ENCODE measurements at places on chromosomes 1 and 21. TPM values are rescaled to one million over a fixed set of nuclear protein-coding genes. Genes with fewer than 3 reads are reported as not detected.

The CNR2 gene
- total RNA-seq = not detected

- no peak for DNase-seq
These were observed 64.1 kb downstream of the TIAM1 start for GRCh38 chr21:31279986-31280385.

- no peak for DNase-seq
These were observed 18.7 kb downstream of the LRRC3 start for GRCh38 chr21:44473915-44474555.

GRCh38 chr1:54138994-54139393 is 13.8 kb downstream of the CDCP2 start:
- no peak for DNase-seq

- no peak for DNase-seq
These were observed 101.5 kb downstream of the PLA2G4A start for GRCh38 chr1:186930238-186930637.

DNA sequence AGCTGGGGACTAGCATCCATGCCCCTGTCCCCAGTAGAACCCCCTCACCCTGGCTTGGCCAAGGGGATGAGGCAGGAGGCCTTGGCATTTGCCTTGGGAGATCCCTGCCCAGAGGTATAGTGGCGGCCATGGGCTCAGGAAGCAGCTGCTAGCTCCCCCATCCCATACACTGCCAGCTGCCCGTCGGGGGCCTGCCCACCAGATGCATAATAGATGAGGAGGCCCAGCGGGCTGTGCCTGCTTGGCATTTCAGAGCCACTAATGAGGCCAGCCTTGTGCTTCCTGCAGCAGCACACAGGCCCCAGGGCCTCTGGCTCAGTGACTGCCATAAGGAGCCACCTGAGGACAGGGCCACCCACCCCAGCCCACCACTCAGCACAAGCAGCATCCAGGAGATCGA is 23.6 kb downstream of the RAP1GAP start:
- DNase-seq = no peak

DNA sequence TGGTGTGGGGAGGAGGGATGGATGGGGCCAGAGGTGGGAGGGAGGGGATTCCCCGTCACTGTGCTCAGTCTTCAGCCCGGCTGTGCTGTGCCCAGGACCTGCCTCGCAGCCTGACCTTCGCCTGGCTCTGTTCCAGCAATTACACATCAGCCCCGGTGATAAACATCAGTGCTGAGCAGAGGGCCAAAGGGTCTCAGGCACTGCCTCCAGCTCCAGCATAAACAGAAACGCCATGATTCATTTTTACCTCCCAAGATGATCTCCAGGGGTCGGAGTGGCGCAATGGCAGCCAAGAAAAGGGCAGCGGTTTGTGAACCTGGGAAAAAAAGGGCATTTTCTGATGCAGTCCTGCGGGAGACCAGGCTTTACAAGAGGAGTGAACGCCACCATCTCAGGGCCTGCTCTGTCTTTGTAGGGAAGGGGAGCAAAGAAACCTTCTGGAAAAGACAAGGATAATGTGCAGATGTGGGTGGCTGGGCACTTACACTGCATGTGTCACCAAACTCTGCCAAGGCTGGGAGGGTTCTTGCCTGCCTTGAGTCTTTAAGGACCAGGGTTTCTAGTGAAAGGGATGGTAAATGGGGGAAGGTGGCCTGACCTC is 28.1 kb downstream of the SHISA4 start:
- peak; percentile 80 for DNase-seq

GRCh38 chr1:111973150-111973790 is 16.2 kb downstream of the KCND3 start:
- DNase-seq = no peak

The PAQR6 gene
- 0.07 TPM for total RNA-seq

- no peak for DNase-seq
These were observed 9.8 kb downstream of the EDN2 start for GRCh38 chr1:41474490-41475271.

DNA sequence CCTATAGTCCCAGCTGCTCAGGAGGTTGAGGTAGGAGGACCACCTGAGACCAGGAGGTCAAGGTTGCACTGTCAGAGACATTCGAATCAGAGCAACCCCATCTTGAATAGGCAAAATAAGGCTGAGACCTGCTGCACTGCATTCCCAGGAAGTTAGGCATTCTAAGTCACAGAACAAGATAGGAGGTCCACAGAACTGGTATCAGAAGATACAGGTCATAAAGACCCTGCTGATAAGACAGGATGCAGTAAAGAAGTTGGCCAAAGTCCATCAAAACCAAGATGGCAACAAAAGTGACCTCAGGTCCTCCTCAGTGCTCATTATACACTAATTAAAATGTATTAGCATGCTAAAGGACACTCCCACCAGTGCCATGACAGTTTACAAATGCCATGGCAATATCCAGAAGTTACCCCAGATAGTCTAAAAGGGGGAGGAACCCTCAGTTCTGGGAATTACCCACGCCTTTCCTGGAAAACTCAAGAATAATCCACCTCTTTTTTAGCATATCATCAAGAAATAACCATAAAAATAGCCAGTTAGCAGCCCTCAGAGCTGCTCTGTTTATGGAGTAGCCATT is 65.2 kb upstream of the KLHDC7A start:
- DNase-seq = no peak

The GUCA2A gene
- not detected for total RNA-seq

DNA sequence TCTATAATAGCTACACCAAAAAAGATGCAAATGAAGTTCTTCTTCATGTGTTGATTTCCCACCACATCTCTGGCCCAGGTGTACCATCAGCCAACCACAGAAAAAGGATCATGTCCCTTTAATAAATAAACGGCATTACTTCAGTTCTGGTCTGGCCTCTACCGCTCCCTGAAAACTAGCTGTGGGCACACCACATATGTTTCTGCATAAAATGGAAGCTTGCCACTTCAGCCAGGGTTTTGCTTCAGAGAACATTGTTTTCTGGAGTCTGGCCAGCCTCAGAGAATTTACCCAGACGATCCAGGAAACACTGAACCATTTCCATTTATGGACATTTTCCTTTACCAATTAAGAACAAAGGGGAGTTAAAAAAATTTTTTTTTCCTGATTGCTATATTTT is 5.8 kb upstream of the LAMC2 start:
- peak; percentile 68 for DNase-seq

- no peak for DNase-seq
These were observed 20.9 kb downstream of the ERICH3 start for GRCh38 chr1:74652711-74653139.

- DNase-seq = no peak
These were observed 26.5 kb downstream of the LRRC38 start for GRCh38 chr1:13487143-13487868.

- DNase-seq = no peak
These were observed 308.0 kb upstream of the B3GALT2 start for GRCh38 chr1:193494368-193494767.

- DNase-seq = no peak
These were observed 3.1 kb downstream of the TMEM234 start for GRCh38 chr1:32219022-32219421.

DNA sequence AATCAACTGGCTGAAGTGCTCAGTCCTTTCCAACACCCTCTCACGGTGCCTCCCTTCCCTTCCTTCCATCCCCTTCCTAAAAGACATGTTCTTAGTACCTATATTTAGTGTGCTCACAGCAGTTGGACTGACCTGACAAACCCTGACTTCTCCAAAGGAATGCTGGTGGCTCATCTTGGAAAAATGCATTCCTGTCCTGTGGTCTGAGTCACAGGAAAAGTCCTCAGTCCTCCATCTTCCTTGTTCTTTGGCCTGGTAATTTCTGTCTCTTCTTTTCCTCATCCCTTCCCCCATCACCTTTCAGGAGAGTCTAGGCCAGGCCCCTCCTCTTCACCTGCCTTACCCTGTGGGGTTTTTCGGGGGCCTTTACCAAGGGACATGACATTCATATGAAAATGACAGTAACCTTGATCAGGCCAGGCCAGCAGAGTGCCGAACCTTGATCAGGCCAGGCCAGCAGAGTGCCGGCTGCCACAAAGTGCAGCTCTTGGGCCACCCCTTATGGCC is 7.2 kb downstream of the ATP1B1 start:
- DNase-seq = peak; percentile 70

All from pulmonary artery endothelial cell (primary cell).